ENCODE measurements at places on chromosomes 7 and 10.

DNA sequence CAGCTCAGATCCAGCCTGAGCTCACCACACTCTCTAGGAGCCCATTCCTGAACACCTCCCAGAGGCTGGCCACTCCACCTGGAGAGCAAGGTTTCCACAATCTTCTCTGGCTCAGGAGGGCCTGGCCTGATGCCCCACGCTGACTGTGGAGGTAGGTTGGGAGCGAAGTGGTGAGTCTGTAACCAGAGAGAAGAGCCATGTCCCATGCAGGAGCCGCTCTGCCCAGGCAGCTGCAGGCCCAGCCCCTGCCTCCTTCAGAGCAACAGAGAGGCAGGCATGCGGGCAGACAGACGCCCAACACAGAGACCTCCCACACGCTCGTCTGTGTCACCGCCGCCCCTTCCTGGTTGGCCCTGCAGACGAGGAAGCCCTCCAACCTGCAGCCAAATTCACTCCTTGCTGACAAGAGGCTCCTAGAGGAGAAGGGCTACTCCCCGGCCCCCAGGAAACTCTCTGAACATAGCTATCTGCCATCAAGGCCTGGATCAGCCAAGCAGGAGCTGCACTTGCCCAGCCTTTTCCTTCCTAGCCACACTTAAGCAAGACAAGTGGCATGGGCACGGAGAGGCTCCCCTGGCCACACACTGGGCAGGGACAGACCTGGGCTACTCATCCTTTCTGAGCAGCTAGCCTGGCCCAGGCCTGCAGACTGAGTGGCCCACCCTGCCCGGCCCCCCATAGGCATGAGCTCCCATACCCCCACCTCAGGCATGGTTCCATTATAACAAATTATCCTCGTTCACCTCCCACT, 101.9 kb downstream of the GRID1 start:
- no peak for DNase-seq

GRCh38 chr7:93575555-93576399, 1.3 kb upstream of the CALCR start:
- DNase-seq: no peak

DNA sequence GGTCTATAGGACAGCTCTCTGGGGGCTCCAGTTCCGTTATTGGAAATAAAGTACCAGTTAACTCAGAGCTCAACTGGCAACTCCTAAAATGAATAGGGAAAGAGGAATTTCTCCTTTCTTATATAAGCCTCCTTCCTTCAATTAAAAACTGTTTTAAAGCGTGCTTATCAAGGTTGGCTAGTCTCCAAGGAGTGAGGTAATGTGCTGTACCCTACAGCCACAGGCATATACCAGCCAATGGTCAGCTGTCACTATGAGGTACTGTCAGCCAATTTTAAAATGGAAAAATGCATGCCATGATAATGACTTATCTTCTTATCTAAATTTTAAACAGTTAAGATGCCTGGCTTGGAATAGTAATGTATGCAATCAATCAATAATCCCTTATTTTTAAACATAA, 76.2 kb downstream of the PLCE1 start:
- DNase-seq: no peak

GRCh38 chr7:44665531-44666213, 59.2 kb downstream of the OGDH start:
- no peak for DNase-seq

GRCh38 chr7:106891548-106892410, 26.7 kb downstream of the PIK3CG start:
- DNase-seq: no peak

DNA sequence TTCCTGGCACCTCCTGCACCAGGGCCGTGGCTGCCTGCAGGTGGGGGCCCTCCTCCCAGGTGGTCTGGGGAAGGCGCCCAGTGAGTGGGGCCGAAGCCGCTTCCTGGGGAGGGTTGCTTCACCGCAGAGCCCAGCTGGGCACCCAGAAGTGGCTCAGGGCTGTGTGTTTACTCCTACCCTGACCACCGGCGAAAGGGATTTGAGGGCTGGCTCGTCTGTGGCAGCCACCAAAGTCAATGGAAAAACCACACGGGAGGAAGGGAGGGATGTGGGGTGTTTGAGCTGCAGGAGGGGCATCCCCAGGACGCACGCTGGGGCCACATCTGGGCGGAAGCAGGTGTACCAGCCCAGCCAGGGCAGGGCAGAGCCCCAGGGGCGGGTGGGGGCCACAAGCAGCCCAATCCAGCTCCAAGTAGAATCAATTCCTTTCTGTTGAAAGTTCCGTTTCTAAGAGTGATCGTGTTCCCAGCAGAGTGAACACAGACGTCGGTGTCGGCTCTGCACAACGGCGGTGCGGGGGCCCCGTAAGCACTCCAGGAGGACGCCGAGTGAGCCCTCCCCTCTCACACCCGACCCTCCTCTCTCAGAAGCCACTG, 69.9 kb downstream of the FOXL3 start:
- DNase-seq: no peak

DNA sequence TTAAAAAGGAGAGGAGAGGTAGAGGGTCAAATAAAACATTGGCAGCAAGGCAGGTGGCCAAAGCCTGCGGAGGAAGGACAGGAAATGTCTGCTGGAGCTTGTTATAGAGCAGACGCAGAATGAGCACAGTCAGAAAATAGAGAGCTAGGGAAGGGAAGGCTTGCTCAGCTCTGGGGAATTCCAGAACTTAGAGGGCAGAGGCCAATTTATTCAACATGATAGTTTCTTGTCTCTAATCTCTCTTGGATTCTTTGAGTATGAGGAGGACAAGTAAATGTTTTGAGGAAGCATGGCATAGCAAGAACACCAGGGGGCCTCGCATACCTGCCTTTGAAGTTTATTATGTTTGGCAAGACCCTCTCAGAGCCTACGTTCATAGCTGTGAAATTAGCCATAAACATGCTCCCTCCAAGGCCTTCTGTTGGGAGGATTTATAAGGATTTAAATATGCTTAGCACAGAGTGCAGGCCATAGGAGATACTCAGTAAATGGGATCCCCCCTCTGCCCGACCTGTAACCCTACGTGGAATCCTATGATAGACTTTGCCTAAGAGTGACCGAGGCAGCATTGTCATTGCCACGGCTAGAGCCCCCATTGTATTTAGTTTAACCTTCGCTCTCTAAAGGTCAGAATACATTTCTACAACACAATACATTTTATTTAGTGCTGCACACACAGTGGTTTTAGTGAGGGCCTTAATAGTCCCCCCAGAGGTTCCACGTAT, 293.9 kb downstream of the CCDC3 start:
- no peak for DNase-seq

- no peak for DNase-seq
These were observed 31.8 kb upstream of the ABCA13 start for GRCh38 chr7:48139459-48139858.
